Stimulated activated CD8-positive, alpha-beta memory T cell treated with anti-CD3 and anti-CD28 coated beads, Interleukin-7, amount 100 ng/mL, for 4 hours (primary cell): ENCODE measurements at places on chromosomes 11 and 22.

DNA sequence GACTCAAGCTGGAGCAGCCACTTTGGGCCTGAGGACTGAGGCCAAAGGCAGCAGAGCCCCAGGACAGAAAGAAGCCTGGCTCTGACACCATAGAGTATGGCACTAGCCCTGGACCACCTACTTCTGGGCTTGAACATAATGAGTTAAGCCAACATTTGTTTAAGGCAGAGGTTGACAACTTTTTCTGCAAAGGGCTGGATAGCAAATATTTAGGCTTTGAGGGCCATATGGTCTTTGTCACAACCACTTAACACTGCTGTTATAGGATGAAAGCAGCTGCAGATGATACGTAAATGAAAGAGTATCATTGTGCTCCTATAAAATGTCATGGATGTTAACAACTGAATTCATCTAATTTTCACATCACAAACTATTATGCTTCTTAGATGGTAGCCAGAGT lies 16.6 kb downstream of the OSBP start:
- DNase-seq = no peak

- no peak for DNase-seq
These were observed 37.0 kb upstream of the MICAL2 start for GRCh38 chr11:12073436-12073835.

- DNase-seq = no peak
These were observed 5.2 kb upstream of the ZC3H12C start for GRCh38 chr11:110087812-110088534.

GRCh38 chr11:40185793-40186192 lies 1273.7 kb downstream of the LRRC4C start:
- no peak for DNase-seq

DNA sequence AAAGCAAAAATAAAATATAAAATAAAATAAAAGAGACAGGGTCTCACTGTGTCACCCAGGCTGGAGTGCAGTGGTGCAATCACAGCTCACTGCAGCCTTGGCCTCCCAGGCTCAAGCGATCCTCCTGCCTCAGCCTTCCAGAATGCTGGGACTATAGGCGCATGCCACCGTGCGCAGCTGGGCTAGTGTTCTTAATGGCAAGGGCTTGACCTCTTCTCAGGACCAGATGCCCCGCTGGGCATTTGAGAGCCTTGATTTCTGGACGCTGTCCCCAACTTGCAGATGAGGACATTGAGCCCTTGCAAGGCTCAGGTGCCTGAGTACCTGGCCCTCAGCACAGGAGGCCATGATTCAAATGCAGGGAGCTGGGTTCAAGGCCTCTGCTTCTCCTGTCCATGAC lies 82.6 kb downstream of the DHCR7 start:
- no peak for DNase-seq

DNA sequence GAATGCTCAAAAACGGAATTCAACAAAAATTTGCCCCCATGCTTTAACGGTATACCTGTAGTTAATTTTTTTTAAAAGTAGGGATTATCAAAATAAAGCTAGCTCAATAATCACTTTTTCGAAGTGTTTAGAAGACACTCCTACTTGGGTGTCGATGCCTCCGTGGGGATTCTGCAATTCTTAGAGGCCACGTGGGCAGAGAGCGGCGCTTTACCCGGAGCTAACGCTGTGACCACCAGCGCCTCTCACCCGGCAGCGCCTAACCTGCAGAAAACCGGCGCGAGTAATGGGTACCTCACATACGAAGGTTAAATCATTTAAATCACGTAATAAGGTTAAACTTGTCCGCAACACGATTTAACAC lies 583 bp downstream of the TAF1D start:
- peak; percentile 58 for DNase-seq

DNA sequence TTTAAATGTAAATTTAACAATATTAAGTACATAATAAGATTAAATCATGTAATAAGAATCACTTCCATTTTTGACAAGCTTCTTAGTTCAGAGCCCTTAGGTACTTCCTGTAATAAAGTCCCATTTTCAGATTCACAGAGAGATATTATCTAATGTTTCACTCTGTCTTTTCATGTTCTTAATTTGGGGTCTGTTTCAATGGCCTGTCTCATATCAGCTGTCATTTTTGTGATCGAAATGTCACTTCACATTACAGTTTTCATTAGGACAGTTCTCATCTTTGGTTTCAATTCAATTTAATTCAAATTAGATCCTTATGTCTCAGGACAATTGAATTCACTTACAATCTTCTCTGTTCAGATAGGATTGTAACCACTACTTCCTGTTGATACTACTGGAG lies 22.6 kb upstream of the OLFML1 start:
- DNase-seq = no peak
